ENCODE measurements at places on chromosomes 12 and 14. TPM values are rescaled to one million over a fixed set of nuclear protein-coding genes. Genes with fewer than 3 reads are reported as not detected.

Gene PRIMA1
- not detected for polyA plus RNA-seq

Gene SMIM10L1
- 2.6 TPM for polyA plus RNA-seq

Gene SPATS2
- polyA plus RNA-seq, result 46.2 TPM

Gene RFLNA
- 1.1 TPM for polyA plus RNA-seq

Gene HOXC13
- polyA plus RNA-seq, result 5.6 TPM

Gene STAB2
- polyA plus RNA-seq, result not detected

Gene CABP1
- polyA plus RNA-seq, result 0.04 TPM

Gene FGF6
- polyA plus RNA-seq, result not detected

Gene OAS1
- 88.3 TPM for polyA plus RNA-seq

Gene TMEM179
- not detected for polyA plus RNA-seq

Gene EIF2B2
- 114 TPM for polyA plus RNA-seq

Gene RFX4
- polyA plus RNA-seq, result not detected

Gene AQP5
- polyA plus RNA-seq, result not detected

Gene POTEM
- polyA plus RNA-seq, result not detected
